Fibroblast of skin of right biceps (primary cell): ENCODE measurements at places on chromosomes 4 and X.

DNA sequence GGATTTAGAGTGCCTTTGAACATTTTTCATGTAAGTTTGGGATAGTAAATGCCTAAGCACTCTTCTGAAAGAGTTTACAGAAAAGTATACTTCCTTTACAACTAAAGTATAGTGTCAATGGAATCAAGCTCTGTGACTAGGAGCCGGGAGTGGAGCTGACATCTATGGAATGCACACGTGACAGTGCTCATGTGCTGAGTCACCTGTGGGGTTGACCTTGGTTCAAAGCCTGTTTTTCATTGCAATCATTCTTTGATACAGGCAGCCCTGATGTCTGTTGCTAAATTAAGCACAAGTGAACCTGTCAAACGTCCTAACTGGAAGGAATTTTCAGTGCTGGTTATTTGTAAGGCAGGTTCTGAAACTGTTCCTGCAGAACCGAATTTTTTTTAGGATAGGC lies 82.5 kb downstream of the GPAT3 start:
- DNase-seq = peak; percentile 86

DNA sequence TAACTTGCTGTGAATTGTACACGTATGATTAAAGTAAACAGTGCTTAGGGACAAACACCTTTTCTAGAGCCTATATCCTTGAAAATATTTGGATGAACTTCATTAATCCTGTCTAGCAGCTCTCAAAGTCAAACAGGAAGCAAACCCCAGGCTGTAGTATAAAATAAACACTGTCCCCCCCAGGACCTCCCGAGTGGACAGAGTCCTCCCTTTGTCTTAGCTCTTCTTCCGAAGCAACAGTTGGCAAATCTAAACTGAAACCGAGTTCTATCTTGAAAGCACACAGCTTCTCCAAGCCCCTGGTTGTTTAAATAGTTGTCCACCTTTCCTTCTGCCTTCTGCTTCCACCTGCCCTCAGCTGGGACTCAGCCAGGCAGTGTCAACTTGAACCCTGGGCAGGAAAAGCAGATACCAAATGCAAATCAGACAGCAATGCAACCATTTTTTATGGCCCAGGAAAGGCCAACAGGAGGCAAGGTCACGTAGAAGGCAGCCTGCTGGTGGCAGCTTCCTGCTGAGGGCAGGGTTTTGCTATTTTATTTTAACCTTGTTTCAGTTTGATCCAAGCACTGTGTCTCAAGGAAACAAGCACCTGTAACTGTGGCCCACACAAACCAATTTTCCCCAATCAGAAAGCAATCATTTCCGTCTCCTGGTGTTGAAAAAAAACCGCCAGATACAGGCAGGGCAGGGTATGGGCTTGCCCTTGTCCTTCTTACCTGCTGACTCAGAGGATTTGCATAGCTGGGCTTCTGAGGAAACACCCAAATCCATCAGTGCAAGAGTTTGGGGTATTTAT lies 110.3 kb upstream of the KIT start:
- DNase-seq = no peak

DNA sequence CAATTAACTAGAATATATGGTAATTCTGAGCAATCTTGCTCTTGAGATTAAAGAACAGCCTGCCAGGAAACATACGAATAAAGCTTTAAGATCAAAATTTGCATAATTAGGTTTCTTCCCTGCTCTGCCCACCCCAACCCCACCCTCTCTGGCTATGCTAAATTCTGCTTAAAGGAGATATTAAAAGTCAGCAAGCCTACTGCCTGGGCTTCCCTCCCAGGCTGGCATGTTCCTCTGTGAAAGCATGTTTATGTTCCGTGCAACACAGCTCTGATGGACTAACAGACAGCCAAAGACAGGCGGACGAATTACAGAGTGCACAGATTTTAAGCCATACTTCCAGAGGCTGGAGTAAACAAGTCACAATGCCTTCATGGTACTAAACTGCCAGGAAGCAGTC lies 28.4 kb downstream of the CD99L2 start:
- no peak for DNase-seq

DNA sequence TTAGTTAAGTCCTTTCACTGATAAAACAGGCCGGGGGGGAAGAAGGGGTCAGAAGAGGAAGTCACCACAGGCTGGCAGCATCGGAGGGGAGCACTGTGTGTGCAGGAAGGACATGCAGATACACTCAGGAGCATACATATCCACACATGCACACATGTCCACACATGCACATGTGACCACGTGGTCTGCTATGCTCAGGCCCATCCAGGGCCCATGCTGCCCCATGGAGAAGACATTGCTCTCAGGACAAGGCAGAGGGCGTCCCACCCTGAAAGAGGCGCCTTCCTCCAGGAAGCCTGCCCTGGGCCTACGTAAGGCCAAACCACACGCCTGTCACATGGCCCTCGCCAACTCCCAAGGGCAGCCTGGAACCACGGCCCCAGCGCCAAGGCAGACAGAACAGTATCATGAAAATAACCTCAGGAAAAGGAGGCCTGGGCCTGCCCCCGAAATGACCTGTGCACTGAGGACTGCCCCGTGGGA lies 15.8 kb downstream of the WDR1 start:
- DNase-seq = no peak

DNA sequence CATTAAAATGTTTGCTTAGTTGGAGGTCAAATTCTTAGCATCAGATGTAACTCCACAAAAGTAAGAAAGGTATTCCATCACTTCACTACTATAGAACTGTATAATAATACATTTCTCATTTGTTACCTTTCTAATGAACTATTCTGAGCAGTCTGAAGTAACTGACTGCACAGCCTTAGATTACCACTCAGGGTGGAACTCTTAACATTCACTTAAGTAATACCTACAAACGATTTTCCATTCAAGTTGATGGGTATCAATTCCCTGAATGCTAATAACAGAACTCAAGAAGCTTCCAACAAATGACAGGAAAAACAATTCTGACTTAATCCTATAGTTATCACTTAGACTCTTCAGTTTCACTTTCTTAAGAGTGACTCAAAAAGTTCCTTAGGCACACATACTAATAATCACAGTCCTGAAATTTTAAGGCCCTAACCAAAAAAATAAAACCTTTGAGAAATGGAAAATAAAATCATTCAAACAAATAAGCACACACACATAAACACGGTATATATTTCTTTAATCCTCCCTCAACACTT lies 20.9 kb downstream of the HNRNPD start:
- DNase-seq = no peak

DNA sequence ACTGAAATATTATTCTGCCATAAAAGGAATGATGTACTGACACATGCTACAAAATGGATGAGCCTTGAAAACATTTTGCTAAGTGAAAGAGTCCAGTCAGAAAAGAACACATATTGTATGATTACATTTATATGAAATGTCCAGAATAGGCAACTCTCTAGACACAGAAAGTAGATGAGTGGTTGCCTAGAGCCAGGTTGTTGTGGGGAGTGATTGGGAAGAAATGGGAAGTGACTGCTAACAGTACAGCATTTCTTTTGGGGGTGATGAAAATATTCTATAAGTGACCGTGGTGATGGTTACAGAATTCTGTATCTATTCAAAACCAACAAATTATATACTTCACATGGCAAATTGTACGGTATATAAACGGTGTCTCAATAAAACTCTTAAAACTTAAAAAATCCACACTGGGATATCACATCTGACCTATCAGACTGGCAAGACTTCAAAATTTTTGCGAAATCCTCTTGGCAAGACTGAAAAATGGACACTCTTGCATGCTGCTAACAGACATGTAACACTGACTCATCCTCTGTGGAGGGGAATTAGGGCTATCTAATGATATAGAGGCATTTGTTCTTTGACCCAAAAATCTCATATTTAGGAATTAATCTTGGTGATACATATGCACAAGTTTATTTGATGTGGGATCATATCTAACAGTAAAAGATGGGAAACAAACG lies 71.8 kb downstream of the FAM13A start:
- peak; percentile 77 for DNase-seq

GRCh38 chrX:36414056-36414455 lies 494.5 kb downstream of the CFAP47 start:
- DNase-seq = no peak

GRCh38 chrX:84168574-84168973 lies 19.4 kb downstream of the RPS6KA6 start:
- peak; percentile 50 for DNase-seq
